ENCODE measurements at places on chromosomes 5 and 9. TPM values are rescaled to one million over a fixed set of nuclear protein-coding genes. Genes with fewer than 3 reads are reported as not detected.

Gene C5orf58
- not detected for total RNA-seq

Gene TDRD7
- 10.2 TPM for total RNA-seq

DNA sequence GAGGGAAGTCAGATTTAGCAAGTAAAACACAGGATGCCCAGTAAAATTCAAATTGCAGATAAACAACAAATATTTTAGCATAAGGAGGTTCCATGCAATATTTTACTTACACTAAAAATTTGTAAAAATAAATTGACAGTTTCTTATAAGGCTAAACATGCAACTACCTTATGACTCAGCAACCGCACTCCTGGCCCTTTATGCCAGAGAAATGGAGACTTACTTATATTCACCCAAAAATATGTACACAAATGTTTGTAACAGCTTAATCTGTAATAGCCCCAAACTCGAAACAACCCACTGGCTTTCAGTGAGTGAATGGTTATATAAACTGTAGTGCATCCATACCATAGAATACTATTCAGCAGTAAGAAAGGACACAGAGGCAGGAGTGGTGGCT lies 28.6 kb upstream of the TRIM14 start:
- no peak overlapping the region for H3K27ac ChIP-seq
- peaks cover 7% of the 10 kb centered on the region for H3K36me3 ChIP-seq
- H3K27me3 ChIP-seq, result no peaks in the 10 kb centered on the region
- no peak for DNase-seq

GRCh38 chr5:2459251-2459650 lies 292.2 kb downstream of the IRX2 start:
- no peak for DNase-seq
- H3K36me3 ChIP-seq, result no peaks in the 10 kb centered on the region
- H3K4me1 ChIP-seq, result peaks cover 1% of the 10 kb centered on the region
- H3K27ac ChIP-seq, result no peak overlapping the region
- H3K27me3 ChIP-seq, result peaks cover 19% of the 10 kb centered on the region

DNA sequence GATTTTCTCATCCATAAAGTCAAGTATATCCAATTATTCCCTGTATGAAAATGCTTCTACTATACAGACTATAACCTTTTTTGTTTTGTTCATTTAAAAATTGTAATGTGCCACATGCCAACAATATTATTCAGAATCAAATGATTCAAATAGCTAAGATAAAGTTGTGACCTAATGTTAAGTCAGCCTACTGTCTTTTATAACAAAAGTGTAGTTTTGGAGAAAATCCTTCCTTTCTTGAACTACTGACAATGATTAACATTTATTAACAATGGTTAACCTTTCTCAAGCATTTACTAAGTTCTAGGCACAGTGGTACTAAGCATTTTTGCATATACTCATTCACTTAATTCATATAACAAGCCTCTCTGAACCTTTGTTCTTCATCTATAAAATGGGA lies 25.0 kb downstream of the CSF2 start:
- no peaks in the 10 kb centered on the region for H3K27me3 ChIP-seq
- H3K27ac ChIP-seq, result no peak overlapping the region
- H3K36me3 ChIP-seq, result no peaks in the 10 kb centered on the region
- H3K4me3 ChIP-seq, result no peak overlapping the region
- peaks cover 67% of the 10 kb centered on the region for H3K4me1 ChIP-seq

DNA sequence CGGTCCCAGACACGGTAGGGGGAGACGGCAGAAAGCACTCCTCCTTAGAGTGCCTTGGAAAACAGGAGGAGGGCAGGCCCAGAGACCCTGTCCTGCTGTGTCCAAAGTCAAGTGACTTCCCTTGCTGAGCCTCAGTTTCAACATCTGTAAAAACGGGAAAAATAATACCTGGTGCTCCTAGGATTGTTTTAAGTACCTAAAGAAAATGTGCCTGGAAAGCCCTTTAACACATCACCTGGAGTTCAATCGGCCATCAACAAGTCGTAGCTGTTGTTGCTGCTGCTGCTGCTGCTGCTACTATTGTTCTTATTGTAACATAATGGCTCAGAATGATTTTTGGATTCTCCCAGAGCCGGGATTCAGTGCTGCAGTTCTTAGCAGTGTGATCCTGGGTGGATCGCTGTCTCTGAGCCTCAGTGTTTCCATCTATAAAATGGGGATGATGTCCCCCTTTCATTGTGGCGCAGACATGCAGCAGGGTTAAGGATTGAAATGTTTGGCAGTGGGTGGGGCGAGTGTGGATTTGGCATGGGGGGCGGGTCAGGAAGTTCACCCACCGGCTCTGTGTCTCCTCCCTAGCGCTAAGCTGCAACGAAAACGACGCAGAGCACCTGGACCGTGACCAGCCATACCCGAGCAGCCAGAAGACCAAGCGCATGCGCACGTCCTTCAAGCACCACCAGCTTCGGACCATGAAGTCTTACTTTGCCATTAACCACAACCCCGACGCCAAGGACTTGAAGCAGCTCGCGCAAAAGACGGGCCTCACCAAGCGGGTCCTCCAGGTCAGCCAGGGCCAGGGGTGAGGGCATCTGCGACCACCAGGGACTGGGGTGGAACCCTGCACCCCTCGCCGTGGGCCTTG lies 9.2 kb downstream of the LHX2 start:
- no peak for DNase-seq
- H3K27ac ChIP-seq, result no peak overlapping the region
- no peaks in the 10 kb centered on the region for H3K36me3 ChIP-seq
- peaks cover 86% of the 10 kb centered on the region for H3K27me3 ChIP-seq
- no peak overlapping the region for H3K4me3 ChIP-seq

All from naive thymus-derived CD8-positive, alpha-beta T cell (primary cell).